Stimulated activated CD4-positive, alpha-beta T cell treated with anti-CD3 and anti-CD28 coated beads, TNF-alpha, amount 100 ng/mL, for 4 hours (primary cell): ENCODE measurements at places on chromosomes 16 and 17.

DNA sequence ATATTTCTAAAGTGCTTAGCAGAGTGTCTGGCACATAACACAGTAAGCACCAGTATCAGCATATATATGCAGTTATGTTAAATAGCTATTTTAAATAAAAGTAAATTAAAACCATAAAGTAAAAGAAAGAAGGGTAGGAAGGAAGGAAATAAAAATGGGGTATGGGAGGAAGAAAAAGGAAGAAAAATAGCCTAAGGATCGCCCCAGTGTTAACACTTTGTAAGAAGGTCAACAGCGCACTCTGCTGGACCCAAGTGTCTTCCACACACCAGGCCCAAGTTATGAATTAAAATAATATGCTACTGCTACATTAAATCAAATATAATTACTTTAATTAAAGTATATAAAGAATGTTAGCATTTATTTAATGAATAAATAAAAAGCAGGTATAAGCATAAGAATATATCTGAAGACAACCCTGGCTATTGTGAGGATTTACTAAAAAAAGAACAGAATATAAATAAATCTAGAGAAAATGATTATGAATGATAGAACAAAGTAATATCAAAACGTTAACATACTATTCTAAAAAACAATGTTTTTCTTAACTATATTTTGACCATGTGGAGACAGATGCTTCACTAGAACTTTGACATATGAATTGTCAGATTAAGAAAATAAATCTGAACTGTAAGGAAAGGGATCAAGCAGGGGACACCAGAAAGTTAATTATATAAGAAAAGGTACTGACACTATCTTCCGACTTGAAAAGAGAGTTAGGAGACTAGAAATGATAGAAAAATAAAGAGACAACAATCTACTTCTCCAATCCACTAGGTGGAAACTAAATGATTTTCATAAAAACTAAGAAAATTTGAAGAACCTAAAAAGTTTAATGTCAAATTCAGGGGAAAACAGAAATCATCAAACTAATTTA lies 25.9 kb downstream of the BRIP1 start:
- peak; percentile 11 for DNase-seq

GRCh38 chr17:48143629-48144028 lies 36.1 kb downstream of the SNX11 start:
- DNase-seq: no peak

DNA sequence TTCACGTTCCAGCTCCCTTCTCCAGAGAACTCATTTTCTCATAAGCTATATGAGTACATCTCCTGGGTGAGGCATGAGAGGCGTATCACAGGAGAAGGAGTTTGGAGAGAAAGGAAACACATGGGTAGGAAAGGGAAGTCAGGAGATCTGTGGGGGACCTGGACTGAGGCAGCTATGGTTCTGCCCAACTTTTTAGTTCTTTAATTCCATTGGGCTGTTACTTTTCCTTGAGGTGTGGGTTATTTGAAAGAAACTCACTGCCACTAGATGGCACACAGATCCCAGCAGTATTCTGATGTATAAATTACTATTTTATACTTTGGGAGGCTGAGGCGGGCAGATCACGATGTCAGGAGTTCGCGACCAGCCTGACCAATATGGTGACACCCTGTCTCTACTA lies 63.6 kb downstream of the NUP93 start:
- no peak for DNase-seq

GRCh38 chr16:27708651-27709050 lies 158.7 kb downstream of the KATNIP start:
- no peak for DNase-seq

GRCh38 chr16:68528233-68528632 lies 10.9 kb upstream of the ZFP90 start:
- no peak for DNase-seq
